ENCODE measurements at places on chromosomes 1 and 21.

- no peak for DNase-seq
Measured at GRCh38 chr1:4797016-4797410, 142.6 kb downstream of the AJAP1 start.

GRCh38 chr1:31875636-31876236 is 59.9 kb upstream of the SPOCD1 start:
- no peak for DNase-seq

DNA sequence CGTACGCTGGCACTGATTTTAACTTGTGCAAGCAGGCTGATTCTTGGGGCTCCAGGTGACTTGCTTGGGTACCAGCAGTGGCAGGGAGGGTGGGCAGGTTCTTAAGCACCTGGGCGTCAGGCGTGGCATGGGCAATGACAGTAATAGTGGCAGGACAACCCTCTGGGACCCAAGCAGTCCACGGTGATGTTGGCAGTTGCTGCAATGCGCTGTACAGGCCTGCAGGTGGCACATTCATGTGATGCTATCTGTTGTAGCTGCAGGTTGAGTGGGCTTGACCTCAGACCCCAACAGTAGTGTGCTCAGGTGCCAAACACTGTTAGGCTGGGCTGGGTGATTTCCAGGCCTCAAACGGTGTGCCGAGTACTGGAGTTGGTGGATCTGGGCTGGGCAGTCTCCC is 10.2 kb upstream of the OR10J4 start:
- DNase-seq: no peak

DNA sequence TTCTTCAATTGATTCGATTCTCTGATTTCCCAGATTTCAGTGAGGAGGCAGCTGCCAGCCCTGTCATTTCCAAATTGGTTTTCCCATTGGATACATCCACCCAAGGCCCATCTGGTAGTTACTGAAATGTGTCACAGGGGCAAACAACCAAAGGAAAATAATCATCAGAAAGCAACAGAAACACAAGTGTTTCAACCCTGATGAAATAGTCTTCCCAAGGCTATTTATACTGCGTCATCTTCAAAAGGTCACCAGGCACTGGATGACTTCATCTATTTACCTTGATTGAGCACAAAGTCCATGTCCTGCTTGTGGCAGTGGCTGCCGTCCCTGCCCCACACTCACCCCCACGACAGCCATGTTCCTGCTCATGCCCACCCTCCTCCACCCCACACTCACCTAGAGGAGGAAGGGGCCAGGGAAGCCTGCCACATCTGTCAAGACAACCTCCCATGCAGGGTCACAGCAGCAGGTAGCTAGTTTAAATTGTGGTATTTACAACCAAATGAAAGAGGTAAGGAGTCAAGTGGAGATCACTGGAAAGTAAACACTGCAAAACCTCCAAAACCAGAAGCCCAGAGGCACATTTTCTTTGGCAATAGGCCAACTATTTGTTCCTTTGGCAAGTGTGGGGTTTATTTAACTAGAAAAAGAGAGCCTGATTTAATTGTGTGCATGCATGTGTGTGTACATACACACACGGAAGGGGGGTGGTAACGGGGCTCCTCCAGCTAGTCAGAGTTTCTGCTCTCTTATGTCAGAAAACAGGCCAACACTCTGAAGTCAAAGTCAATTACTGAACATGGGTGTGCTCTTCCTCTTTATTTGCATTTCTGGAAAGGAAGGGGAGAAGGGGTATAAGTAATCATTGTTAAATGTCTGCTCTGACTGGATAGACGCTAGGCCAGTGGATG is 49.5 kb upstream of the RAB4A start:
- no peak for DNase-seq

GRCh38 chr21:16570856-16571255 is 841.1 kb downstream of the USP25 start:
- DNase-seq: no peak

GRCh38 chr1:201024625-201024998 is 1.1 kb upstream of the KIF21B start:
- DNase-seq: no peak

- DNase-seq: no peak
Measured at GRCh38 chr1:121544500-121544899, 359.7 kb downstream of the SRGAP2C start.

GRCh38 chr1:104125266-104125665 is 375.6 kb downstream of the AMY1C start:
- no peak for DNase-seq

DNA sequence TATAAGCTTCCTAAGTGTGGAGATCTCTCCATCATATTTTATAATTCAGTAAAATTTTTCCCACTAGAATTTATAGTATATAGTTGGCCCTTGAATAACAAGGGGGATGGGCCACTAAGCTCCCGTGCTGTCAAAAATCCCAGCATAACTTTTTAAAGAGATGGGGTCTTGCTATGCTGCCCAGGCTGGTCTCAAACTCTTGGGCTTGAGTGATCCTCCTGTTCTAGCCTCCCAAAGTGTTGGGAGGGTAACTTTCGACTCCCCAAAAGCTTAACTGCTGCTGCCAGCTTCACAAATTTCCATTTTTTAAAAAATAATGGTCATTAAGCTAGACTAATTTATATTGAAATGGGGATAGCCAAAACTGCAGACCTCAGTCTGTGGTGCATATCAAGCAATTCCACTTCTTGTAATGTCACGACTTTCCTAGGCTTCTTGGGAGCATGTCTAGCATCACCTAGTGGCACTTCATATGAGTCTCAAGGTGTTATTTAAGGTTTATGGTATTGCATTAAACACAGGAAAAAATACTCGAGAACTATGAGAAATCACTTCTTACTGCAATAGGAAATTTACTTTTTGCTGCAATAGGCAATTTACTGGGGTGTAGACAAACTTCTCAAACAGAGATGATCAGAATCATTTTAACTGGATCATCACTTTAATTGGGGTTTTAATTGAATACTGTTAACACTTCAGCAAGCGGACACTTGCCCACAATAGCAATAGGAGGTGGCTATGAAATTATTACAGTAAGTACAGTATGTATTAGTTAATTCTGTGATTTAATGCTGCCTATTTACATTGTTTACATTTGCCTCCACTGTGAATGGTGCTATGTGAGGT is 19.3 kb upstream of the ACTA1 start:
- DNase-seq: no peak

DNA sequence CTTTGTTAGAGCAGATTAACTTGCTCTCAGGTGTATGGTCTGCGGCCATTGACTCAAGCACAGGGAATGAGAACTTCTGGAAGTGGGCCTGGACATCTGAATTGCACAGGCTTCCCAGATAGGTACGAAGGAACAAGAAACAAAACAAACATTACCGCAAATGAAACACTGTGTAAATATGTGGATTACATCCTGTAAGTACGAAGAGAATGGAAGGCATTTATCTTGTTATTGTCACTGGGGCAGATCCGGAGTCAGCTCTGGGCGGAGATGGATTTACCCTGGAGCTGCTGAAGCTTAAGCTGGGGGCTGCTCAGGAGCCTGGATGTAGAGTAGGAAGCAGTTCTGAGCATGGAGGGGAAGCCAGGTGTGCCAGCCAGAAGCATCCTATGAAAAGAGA is 6.8 kb downstream of the HES2 start:
- DNase-seq: no peak

- DNase-seq: no peak
Measured at GRCh38 chr1:53089478-53090226, 27.6 kb downstream of the PODN start.

GRCh38 chr1:30756545-30757351 is 826 bp downstream of the LAPTM5 start:
- peak; percentile 41 for DNase-seq

GRCh38 chr1:65946960-65947359 is 154.3 kb downstream of the PDE4B start:
- no peak for DNase-seq

DNA sequence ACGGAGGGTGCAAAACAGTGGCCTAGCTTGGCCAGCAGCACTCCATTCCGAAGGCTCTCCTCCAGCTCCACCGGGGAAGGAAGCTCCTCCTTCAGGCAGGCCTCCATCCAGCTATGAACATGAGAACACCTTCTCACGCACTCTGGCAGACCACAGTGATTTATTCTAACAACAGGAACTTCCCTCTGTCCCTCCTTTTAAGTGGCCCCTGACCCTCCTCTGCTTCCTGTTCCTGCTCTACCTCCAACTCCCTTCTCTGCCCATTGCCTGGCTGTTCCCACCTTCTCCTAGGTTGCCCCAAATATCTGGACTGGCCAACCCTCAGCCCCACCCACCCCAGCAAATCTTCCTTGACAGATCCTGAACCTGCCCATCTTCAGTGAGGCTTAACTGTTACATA is 5.9 kb downstream of the IQGAP3 start:
- DNase-seq: no peak

GRCh38 chr1:105730701-105731100 is 1325.8 kb upstream of the PRMT6 start:
- no peak for DNase-seq

- DNase-seq: no peak
Measured at GRCh38 chr1:20383631-20384030, 93.0 kb downstream of the VWA5B1 start.

GRCh38 chr1:20494609-20495311 is 8.8 kb upstream of the CAMK2N1 start:
- DNase-seq: no peak

GRCh38 chr1:245205396-245205795 is 50.6 kb downstream of the KIF26B start:
- no peak for DNase-seq

GRCh38 chr1:7703321-7704213 is 67.5 kb upstream of the VAMP3 start:
- DNase-seq: no peak

DNA sequence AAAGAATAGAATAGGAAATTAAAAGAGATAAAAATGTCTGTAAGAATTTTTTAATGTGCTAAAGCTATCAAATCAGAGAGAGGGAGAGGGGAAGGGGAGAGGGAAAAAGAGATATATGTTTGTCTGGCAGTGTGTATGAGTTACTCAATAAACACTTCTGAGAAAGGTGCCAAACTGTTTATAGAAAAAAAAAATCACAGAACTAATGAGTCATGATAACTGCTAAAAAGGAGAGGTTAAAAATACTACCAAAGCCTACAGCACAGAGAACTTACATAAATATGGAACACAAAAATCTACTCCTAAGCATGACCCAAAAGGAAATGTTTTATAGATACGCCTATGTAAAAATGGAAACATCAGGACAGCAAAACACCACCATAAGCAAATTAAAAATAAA is 45.4 kb downstream of the SELENOF start:
- no peak for DNase-seq

- no peak for DNase-seq
Measured at GRCh38 chr1:39720094-39720999, 18.3 kb upstream of the PPIE start.

GRCh38 chr1:194118086-194118485 is 931.7 kb upstream of the B3GALT2 start:
- no peak for DNase-seq

DNA sequence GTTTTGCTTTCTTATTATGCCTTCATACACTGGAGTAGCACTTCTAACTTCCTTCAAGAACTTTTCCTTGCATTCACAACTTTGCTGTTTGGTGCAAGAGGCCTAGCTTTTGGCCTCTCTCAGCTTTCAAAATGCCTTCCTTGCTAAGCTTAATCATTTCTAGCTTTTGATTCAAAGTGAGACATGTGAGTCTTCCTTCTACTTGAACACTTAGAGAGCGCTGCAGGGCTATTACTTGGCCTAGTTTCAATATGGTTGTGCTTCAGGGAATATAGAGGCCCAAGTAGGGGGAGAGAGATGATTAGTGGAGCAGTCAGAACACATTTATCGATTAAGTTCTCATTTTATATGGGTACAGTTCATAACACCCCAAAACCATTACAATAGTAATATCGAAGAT is 12.4 kb downstream of the ANGEL2 start:
- no peak for DNase-seq

DNA sequence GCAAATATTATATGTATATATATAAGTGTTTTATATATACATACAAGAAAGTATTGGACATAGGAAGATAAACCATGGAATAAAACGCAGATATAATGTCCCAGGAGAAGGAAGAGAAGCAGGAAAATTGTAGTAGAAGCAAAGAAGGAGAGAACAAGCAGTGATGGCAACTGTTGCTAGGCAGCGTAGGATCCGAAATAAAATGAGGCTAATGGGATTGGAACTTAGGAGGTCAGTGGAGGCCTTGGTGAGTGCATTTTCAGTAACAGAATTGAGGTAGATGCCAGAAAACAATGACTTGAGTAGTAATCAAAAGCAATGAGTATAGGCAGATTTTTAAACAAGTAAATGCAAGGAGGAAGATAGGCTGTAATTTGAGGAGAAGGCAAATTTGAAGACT is 265.8 kb downstream of the LRRC7 start:
- DNase-seq: no peak

DNA sequence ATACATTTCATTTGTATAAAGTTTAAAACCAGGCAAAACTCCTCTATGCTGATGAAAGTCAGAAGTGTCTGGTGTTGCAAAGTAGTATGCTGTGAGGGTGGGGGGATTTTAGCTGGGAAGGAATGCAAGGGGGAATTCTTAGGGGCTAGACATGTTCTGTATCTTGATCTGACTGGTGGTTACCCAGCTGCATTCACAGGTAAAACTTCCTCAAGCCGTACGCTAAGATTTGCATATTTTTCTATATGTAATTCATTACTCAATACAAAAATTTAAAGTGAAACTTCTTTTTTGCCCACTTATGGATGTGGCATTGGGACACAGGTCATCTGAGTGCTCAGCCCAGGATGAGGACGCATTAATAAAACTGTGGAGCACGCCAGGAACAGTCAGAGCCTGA is 323.3 kb downstream of the PAPPA2 start:
- no peak for DNase-seq

- DNase-seq: no peak
Measured at GRCh38 chr1:228062812-228063211, 19.7 kb upstream of the ARF1 start.

DNA sequence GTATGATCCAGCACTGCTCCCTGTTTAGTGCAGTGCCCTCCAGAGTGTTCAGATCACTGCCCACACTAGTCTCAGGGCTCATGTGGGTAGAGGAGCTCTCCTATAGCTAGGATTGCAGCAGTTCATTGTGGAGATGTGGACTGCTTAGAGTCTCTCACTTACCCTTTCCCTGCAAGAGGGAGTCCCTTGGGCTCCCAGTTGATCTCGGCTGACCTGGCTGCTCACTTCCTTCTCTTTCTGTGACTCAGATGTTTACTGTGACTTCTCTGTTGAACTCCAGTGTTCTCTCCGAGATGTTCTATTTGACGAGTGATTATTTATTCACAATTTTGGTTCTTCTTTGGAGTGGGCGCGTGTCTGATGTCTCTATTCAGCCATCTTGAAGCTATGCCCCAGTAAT is 141.9 kb downstream of the PTBP2 start:
- no peak for DNase-seq

DNA sequence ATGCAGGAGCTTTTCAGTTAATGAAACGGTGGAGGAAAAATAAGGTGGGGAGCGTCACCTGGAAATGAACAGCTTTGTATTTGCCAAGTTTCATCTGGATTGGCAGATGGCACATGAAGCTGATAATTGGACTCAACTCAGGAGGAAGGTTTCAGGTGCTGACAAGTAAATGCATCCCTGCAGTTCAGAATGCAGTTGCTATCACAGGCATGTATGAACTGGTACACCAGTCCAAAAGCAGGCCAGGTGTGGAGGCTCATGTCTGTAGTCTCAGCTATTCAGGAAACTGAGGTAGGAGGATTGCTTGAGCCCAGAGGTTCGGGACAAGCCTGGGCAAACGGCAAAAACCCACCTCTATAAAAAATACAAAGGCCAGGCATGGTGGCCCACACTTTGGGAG is 15.5 kb downstream of the DEGS1 start:
- DNase-seq: no peak

GRCh38 chr1:157154291-157154690 is 16.1 kb upstream of the ETV3 start:
- no peak for DNase-seq

- DNase-seq: no peak
Measured at GRCh38 chr1:244409701-244410100, 42.0 kb downstream of the ADSS2 start.

Measured in stimulated activated CD4-positive, alpha-beta T cell treated with anti-CD3 and anti-CD28 coated beads, Interleukin-1b, Interleukin-23, amount 100 ng/mL, for 1 hour (primary cell).